ENCODE measurements at places on chromosomes 12 and 14. TPM values are rescaled to one million over a fixed set of nuclear protein-coding genes. Genes with fewer than 3 reads are reported as not detected.

The KRT2 gene
- polyA plus RNA-seq = not detected

The ABCC9 gene
- polyA plus RNA-seq = 18.9 TPM

The TRHDE gene
- polyA plus RNA-seq = 20.2 TPM

The LRP1-AS gene
- not detected for polyA plus RNA-seq

The IL26 gene
- not detected for polyA plus RNA-seq

The FAR2 gene
- 45.4 TPM for polyA plus RNA-seq

The KITLG gene
- polyA plus RNA-seq = 27.2 TPM

The SPPL3 gene
- 93.1 TPM for polyA plus RNA-seq

The KLRD1 gene
- 0.75 TPM for polyA plus RNA-seq

The GPR84 gene
- polyA plus RNA-seq = 1.5 TPM

The KLRK1 gene
- polyA plus RNA-seq = 0.68 TPM

The NXPH4 gene
- 3.2 TPM for polyA plus RNA-seq

The SIRT4 gene
- polyA plus RNA-seq = 4.6 TPM

The KCNH3 gene
- polyA plus RNA-seq = 8.5 TPM

GRCh38 chr14:31477248-31477647 lies 10.6 kb downstream of the GPR33 start:
- no peak for DNase-seq

GRCh38 chr12:52690351-52691075 lies 10.3 kb upstream of the KRT1 start:
- DNase-seq = no peak

GRCh38 chr12:52899338-52900035 lies 5.4 kb downstream of the KRT8 start:
- DNase-seq = no peak

DNA sequence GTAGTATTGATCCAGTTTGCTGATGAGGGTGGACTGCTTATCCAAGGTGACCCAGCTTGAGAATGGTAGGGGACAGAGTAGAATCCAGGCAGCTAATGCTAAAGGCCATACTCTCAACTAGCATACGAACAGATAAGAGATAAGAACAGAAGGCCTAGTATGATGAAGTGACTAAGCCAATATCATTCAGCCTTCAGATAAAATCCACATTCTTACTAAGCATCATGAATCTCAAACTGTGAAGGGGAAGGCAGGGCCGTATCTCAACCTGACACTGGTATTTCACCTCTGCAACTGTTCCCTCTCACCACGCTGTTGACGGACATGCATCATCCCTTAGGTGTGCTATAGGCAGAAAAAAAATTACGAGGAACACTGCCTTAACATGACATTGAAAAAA lies 8.1 kb upstream of the CKAP4 start:
- no peak for DNase-seq

DNA sequence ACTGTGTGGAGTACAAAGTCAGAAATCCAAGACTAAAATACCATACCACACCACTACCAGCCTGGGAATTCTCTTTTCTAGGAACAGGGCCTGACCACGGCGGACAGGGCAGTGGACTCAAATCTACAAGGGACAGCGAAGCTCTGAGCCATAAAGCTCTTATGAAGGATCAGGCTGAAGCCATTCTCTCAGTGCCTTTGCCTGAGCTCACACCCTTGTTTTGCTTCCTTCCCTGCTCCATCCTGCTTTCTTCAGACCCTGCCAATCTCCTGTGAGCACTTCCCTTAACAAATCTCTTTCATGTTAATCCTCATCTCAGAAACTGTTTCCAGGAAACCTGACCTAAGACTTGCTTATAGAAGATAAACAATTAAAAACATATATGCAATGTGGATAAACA lies 398.5 kb downstream of the MDGA2 start:
- DNase-seq = no peak

DNA sequence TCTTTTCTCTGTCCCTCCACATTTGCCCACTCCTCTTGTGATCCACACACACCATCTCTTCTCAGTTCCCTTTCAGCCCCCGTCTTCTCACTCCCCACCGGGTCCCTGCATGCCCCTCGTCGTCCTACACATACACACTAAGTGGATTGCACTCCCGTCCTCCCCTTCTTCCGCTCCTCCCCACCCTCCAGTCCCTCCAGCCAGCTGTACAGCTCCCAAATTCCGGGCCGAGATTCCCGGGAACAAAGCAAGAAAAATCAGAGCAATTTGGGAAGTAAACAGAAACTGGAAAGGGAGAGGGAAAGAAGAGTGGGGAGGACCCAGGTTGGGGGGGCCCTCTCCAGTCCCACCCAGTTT lies 282 bp upstream of the IGFBP6 start:
- no peak for DNase-seq

DNA sequence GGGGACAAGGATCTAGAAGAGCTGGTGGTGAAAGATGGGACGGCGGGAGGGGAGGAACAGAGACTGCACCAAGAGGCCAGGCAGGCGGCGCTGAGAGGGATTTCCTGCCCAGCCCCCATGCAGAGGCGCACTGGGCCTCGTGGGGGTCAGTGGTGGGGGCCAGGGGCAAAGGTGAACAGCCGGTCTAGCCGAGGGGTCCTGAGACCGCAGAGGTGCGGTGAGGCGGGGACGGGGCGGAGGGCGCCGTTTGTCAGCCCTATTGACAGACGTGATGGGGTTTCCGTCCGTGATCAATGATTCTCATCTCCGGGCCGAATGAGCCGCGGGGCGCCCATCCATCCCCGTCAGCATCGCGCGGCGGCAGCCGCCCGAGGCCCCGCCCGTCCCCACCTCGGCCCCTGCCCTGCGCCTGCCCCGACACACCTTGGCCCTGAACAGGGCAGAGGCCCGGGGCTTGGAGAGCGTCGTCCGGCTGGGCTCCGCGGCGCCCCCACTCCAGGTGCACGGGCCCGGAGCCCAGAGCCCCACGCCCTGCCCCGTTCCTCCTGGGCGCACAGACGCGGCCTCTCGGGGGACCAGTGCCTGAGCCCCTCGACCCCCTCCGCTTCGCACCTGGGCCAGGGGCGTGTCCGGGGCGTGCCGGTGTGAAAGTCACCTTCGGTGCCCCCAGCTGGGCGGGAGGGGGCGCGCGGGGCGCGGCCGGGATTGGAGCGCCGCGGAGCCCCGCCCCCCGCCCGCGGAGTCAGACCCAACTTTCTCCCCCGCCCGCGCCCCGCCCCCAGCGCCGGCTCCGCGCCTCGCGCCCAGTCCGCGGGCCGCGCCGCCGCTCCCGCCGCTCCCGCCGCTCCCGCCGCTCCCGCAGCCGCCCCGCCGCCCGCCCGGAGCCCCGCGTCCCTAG lies at the start of gene NXPH4:
Gene NXPH4 (plus strand): TSS at position 781 of the 898 bp plus-strand sequence. CDS start 176 bp downstream, outside the sequence.
- no peak for DNase-seq

DNA sequence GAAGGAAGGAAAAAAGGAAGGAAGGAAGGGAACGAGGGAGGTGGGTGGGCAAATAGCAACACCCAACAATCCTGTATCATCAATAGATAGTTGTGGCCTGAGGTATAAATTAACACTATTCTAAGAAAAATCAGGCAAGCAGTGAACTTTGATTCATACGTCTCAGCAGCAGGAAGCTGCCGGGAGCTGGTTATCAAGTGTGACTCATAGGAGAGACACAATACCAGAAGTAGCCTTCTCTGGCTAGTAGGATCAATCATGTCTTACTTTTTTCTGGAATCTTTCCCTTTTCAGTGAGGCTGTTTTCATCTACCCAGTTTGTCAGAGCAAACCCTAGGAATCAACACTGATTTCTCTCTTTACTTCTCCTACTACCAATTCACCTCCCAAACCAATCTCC lies 780.5 kb downstream of the NRXN3 start:
- DNase-seq = no peak

- DNase-seq = no peak
Measured at GRCh38 chr14:60622917-60623257, 26.4 kb downstream of the SIX1 start.

DNA sequence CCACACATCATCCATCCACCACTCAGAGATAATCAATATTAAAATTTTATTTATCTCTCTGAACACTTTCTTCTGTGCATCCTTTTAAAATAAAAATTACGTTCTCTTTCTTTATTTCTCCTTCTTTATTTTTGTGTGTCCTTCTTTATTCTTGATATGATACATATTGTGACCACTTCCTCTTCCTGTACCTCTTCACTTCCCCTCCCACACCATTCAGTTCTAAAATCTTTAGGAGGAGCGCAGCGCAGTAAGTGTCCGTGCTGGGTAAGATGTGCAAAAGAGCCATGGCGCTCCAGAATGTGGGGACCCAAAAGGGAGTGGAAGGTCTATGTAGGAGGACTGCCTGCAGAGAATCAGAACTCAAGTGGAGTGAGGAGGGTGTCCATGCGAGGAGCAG lies 256.7 kb downstream of the ITPR2 start:
- no peak for DNase-seq

GRCh38 chr14:71166180-71166837 lies 259.1 kb downstream of the PCNX1 start:
- DNase-seq = peak; percentile 69

DNA sequence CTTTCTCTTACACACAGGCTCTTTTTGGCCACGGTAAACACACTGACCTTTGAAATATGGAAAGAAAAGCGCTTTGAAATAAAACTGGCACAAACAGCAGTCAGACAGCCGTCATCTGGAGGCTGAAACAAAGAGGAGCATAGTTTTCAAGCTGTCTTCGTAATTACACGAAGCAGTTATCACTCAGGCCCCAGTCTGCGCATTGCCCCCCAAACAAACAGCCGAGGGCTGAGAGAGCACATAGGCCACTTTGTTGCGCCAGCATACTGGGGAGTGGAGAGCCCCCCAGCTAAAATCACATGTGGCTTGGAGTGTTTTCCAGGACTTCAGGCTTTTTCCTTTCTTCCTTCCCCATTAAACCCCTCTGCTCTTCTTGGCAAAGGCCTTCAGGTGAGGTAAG lies 142.9 kb upstream of the BTG1 start:
- DNase-seq = no peak

- no peak for DNase-seq
Measured at GRCh38 chr12:124562018-124562795, 5.2 kb downstream of the NCOR2 start.

DNA sequence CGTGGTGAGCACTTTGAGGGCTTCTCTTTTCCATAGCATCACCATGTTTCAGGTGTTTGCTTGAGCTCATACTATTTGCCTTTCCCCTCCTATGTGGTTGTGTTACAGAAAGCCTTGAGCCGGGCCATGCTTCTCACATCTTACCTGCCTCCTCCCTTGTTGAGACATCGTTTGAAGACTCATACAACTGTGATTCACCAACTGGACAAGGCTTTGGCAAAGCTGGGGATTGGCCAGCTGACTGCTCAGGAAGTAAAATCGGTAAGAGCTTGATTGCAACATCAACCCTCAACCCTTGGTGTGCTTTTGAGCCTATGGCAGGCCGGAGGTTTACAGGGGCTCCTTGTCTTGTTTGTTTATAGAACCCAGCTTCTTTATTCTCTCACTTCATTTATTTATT lies 8.1 kb downstream of the LETMD1 start:
- DNase-seq = no peak

- peak; percentile 52 for DNase-seq
Measured at GRCh38 chr12:31594681-31595080, 3.7 kb upstream of the DENND5B start.

GRCh38 chr14:59832653-59833294 lies 37.8 kb downstream of the RTN1 start:
- no peak for DNase-seq

GRCh38 chr14:71061458-71061857 lies 154.2 kb downstream of the PCNX1 start:
- no peak for DNase-seq

- no peak for DNase-seq
Measured at GRCh38 chr12:54306925-54307741, 6.3 kb upstream of the NFE2 start.

DNA sequence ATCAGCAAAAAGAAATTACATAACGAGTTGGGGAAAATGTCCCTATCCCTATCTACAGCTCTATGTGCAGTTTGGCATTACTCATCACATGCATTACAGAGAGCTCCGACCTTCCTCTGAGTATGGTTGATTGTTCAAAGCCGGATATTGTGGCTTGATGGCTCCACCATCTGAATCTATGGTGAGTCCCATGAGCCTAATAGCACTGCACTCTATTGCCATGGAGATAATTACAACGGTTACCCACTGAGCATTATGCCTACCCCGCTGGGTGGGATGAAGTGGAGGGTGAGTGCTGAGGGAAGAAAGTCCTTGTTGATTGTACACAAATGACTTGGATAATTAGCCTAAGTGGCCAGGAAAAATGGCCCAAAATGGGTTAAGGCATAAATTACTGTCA lies 800.5 kb downstream of the NRXN3 start:
- no peak for DNase-seq

GRCh38 chr14:79274641-79275291 lies 936.5 kb downstream of the DIO2 start:
- DNase-seq = no peak

DNA sequence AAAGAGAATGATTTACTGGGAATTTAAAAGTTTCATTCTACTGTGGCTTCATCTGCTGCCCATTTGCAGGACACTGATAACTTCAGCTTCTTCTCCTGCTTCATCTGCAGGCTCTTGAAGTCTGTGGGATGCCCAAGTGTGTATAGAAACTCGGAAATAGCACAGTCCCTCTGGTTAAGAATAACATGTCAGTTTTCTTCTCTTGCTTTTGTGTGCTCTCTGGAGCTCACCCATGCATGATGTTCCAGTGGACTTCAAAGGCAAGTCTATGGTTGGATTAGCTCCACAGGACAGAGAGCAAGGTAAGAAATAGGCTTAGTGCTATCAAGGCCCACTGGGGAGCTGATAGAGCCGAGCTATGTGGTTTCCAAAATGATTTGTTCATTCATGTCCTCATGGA lies 13.7 kb downstream of the RMST start:
- no peak for DNase-seq

DNA sequence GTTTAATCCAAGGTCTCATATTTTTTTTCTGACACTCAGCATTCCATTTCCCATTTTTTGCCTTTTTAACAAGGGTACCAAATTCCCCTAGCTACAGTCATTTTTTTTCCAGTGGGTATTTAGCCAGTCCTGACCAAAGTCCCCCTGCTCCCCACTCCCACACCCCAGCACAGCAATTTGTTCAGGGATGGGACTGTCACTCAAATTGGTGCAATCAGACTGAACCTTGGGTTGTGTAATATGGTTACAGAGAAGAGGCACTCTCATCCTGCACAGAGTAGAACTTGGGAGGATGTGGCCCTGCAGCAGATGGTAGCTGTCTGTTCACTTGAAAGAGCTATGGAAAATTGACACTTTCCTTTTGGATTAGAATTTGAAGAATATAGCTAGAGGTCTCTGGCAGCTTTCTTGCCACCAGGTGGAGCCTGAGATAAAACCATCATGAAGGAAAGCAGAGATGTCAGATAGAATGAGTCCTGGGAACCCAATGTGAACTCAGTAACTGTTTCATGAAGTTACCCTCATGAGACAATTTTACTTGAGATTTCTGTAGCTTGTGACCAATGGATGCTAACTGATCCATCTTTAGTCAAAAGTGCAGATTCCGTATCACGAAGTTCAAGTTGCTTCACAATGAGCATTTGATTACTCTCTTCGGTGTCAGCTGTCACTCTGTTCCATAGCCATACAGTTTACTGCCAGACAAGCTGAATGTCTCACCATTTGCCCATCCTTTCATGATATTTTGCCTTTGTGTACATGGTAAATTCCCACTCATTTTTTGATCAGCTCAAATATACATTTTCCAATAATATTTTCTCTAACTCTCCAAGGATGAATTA lies 394.0 kb upstream of the SYT1 start:
- DNase-seq = peak; percentile 6

All from left renal pelvis (tissue), 4 donors.